ENCODE measurements at places on chromosomes 11 and 22. TPM values are rescaled to one million over a fixed set of nuclear protein-coding genes. Genes with fewer than 3 reads are reported as not detected.

The MUC2 gene
- total RNA-seq = not detected

The B4GAT1 gene
- 28.3 TPM for total RNA-seq

The ROBO4 gene
- 1.1 TPM for total RNA-seq

The ELMOD1 gene
- 0.16 TPM for total RNA-seq

The MS4A13 gene
- not detected for total RNA-seq

The TBX10 gene
- not detected for total RNA-seq

The CDCA5 gene
- total RNA-seq = 1.5 TPM

The FAM180B gene
- not detected for total RNA-seq

The MS4A12 gene
- total RNA-seq = not detected

The PTPRCAP gene
- 0.32 TPM for total RNA-seq

The CREB3L1 gene
- 69.4 TPM for total RNA-seq

The DAGLA gene
- 2.2 TPM for total RNA-seq

The OR4D9 gene
- total RNA-seq = not detected

The MYOD1 gene
- not detected for total RNA-seq

The TMPRSS4 gene
- not detected for total RNA-seq

The ELFN2 gene
- not detected for total RNA-seq

The LDLRAD3 gene
- 5.5 TPM for total RNA-seq

The RABL2B gene
- 25.3 TPM for total RNA-seq

The ALG8 gene
- total RNA-seq = 34.9 TPM

The PLAAT4 gene
- 7.1 TPM for total RNA-seq

The LUZP2 gene
- total RNA-seq = 0.73 TPM

The C11orf21 gene
- total RNA-seq = 0.36 TPM

The RPLP2 gene
- 134 TPM for total RNA-seq

The TMEM218 gene
- total RNA-seq = 16.9 TPM

The NCR3LG1 gene
- total RNA-seq = 9.1 TPM

The POU2AF2 gene
- not detected for total RNA-seq

The SCO2 gene
- 3.2 TPM for total RNA-seq

The DDT gene
- total RNA-seq = 48.4 TPM

The SLC35F2 gene
- total RNA-seq = 8.8 TPM

The OR51I1 gene
- not detected for total RNA-seq

The GRIK4 gene
- total RNA-seq = 0.16 TPM

The OR5T3 gene
- total RNA-seq = not detected

The OR4S2 gene
- total RNA-seq = not detected

The ZBTB16 gene
- 0.16 TPM for total RNA-seq
